ENCODE measurements at places on chromosomes 2 and 18. TPM values are rescaled to one million over a fixed set of nuclear protein-coding genes. Genes with fewer than 3 reads are reported as not detected.

RNF125 gene
- 0.28 TPM for total RNA-seq

GAD1 gene
- under 0.01 TPM for total RNA-seq

SLC30A3 gene
- total RNA-seq = under 0.01 TPM

LIPG gene
- 48.9 TPM for total RNA-seq

COPS9 gene
- total RNA-seq = 65.4 TPM

NEUROD1 gene
- not detected for total RNA-seq

SPP2 gene
- not detected for total RNA-seq

EIF2B4 gene
- 50.4 TPM for total RNA-seq

IGFBP5 gene
- total RNA-seq = 386 TPM

WNT6 gene
- not detected for total RNA-seq

B3GNT2 gene
- total RNA-seq = 27.1 TPM

DTNA gene
- 31.3 TPM for total RNA-seq

FAM98A gene
- 65.9 TPM for total RNA-seq

C2orf15 gene
- 0.19 TPM for total RNA-seq

MAB21L4 gene
- total RNA-seq = not detected

GRB14 gene
- total RNA-seq = 12.8 TPM

TMEM200C gene
- 0.19 TPM for total RNA-seq

ALK gene
- not detected for total RNA-seq

PIEZO2 gene
- total RNA-seq = 2.9 TPM

POTEJ gene
- total RNA-seq = not detected

XDH gene
- total RNA-seq = 0.38 TPM

C2orf66 gene
- total RNA-seq = under 0.01 TPM

CTLA4 gene
- 1.7 TPM for total RNA-seq

LPIN2 gene
- total RNA-seq = 25.7 TPM

CRYBA2 gene
- not detected for total RNA-seq

RAX gene
- total RNA-seq = not detected

FSIP2 gene
- under 0.01 TPM for total RNA-seq

TEKT4 gene
- not detected for total RNA-seq

MIB1 gene
- total RNA-seq = 83.2 TPM

SERPINB4 gene
- not detected for total RNA-seq

CLEC4F gene
- total RNA-seq = not detected

MSH2 gene
- total RNA-seq = 36.2 TPM

AP1S3 gene
- 28.0 TPM for total RNA-seq

ADGRF3 gene
- total RNA-seq = under 0.01 TPM

ACTG2 gene
- under 0.01 TPM for total RNA-seq

TYMS gene
- 37.6 TPM for total RNA-seq

CHST9 gene
- total RNA-seq = under 0.01 TPM

GPBAR1 gene
- total RNA-seq = 0.19 TPM

SOX11 gene
- under 0.01 TPM for total RNA-seq

POTEI gene
- total RNA-seq = under 0.01 TPM

HNMT gene
- total RNA-seq = 28.0 TPM

Data from regular cardiac myocyte (primary cell).